ENCODE measurements at places on chromosomes 13 and 19.

GRCh38 chr19:44684892-44685863 lies 13.8 kb upstream of the CEACAM16 start:
- DNase-seq = peak; percentile 23

GRCh38 chr13:111630406-111630805 lies 310.0 kb downstream of the TEX29 start:
- DNase-seq = no peak

DNA sequence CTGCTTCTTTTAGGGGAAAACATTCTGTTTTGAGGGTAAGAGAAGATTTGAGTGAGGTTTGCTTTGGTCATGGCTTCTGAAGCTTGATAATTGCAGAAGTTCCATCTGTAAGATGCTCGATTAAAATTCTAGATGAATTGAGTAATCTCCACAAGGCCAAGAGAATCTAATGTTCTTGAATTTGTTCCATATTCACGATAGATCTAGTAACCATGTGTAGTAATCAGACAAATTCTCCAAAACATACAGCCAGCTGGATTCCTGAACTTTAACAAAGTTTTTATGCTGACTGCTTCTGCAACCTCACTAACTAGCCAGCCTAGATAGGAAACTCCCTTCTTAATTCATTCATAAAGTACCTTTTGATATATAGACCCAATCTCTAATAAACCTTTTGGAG lies 92.7 kb downstream of the COL4A2 start:
- no peak for DNase-seq

DNA sequence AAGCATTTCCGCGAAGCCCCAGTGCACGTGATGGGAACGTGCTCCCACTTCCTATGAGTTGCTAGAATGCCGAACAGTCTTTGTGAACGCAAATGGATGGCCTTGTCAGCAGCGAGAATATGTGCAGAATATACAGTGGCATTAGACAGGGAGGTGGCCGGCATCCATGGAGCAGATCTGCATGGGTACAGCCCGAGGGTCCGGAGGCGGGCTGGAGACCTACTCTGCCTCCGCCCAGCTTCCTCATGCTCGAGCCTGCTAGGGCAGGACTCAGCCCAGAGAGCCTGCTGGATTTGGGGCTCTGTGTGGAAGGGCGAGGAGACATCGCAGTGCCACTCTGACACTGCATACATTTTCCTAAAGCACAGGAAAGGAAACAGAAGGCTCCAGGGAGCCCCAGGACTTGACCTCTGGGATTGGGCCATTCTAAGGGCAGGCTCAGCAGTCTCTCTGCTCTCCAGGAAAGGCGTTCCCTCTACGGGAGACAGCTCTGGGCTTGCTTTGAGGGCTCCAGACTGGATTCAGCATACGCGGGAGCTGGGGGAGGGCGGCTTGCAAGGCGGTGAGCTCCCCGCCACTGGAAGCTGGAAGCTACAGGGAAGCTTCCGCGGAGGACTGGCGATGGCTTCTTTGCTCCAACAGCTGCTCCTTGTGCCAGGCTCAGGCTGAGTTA lies 55.9 kb upstream of the UQCRFS1 start:
- DNase-seq = no peak

DNA sequence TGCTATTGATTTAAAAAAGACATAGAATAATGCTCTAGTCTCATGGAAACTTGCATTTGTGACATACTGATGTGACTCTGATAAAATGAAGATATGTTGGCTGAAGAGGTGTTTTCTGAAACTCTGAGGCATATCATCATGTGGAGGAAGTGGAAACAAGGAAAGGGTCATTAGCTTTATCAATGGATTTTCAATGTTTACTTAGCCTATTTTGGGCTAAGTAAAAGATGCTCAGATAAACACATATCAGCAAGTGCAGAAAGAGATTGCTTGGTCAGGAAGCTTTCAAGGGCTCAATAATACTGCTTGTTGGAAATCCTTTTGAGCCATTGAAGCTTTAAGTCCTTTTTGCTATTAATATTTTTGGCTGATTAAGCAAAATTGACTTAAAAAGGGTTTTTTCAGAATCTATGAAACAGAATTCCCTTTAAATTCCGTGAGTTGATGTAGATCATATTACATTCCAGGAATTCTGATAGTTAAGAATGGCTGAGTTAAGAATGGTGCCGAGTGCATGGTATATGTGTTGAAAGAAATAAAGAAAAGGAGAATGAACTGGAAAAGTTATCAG lies 952.8 kb upstream of the SPRY2 start:
- no peak for DNase-seq

- DNase-seq = no peak
Observed at GRCh38 chr13:34822650-34823049, 119.4 kb upstream of the NBEA start.

GRCh38 chr19:56736571-56736970 lies 65.0 kb upstream of the ZNF835 start:
- DNase-seq = no peak

DNA sequence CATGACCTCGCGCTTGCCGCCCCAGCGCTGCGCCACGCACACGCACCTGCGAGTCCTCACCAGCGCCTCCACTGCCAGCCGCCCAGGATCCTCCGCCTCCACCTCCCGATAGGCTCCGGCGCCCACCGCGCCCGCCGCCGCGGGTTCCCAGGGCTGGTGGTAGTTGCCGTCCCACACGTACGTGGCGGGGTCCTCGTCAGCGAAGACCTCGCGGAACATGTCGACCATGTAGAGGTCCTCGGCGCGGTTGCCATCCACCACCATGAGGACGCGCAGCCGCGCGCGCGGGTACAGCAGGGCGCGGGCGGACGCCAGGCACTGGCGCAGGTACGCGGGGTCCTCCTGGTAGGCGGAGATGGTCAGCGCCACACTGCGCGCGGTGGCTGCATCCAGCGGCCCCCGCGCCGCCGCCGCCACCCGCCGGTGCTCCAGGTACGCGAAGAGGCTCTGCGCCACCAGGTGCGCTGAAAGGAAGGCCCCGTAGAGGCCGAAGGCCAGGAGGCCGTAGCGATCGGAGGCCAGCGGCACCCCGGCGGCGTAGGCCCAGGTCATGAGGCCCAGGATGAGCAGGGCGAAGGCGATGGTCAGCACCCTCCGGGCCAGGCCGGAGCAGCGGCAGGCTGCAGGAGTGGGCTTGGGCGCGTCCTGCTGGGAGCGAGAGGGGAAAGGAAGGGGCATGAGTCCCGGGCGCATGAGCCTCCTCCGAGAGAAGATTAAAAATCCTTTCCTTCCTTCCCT lies 4.4 kb downstream of the HAS1 start:
- DNase-seq = no peak

GRCh38 chr13:27953676-27954405 lies 15.3 kb downstream of the CDX2 start:
- DNase-seq = peak; percentile 82

DNA sequence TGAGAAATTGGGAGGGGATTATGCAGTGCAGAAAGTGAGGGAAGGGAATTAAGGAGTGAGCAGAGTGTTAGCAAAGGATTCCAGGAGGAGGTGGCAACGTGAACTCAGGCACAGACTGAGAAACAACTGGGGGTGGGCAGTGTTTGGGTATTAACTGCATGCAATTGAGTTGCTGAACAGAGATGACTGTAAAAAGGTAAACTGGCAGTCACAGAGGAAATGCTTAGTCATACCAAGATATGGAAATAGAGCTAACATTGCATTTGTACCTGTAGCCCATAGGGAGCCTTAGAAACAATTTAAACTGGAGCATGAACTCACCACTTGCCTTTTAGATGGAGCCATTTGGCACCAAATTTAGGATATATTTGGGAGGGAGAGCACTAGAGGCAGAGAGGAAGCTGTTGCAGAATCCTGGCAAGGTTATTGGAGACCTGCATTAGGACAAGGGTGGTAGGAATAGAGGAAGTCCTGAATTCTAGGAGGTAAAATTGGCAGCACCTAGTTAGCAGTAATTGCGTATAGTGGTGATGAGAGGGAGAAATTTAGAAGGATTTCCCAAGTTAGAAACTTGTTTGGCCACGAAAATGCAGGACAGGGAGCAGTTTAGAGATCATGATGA lies 100.6 kb upstream of the FRY start:
- peak; percentile 11 for DNase-seq
